ENCODE measurements at places on chromosomes 7 and 10. TPM values are rescaled to one million over a fixed set of nuclear protein-coding genes. Genes with fewer than 3 reads are reported as not detected.

RBP3 gene
- not detected for total RNA-seq

MYL10 gene
- 3.2 TPM for total RNA-seq

DNA sequence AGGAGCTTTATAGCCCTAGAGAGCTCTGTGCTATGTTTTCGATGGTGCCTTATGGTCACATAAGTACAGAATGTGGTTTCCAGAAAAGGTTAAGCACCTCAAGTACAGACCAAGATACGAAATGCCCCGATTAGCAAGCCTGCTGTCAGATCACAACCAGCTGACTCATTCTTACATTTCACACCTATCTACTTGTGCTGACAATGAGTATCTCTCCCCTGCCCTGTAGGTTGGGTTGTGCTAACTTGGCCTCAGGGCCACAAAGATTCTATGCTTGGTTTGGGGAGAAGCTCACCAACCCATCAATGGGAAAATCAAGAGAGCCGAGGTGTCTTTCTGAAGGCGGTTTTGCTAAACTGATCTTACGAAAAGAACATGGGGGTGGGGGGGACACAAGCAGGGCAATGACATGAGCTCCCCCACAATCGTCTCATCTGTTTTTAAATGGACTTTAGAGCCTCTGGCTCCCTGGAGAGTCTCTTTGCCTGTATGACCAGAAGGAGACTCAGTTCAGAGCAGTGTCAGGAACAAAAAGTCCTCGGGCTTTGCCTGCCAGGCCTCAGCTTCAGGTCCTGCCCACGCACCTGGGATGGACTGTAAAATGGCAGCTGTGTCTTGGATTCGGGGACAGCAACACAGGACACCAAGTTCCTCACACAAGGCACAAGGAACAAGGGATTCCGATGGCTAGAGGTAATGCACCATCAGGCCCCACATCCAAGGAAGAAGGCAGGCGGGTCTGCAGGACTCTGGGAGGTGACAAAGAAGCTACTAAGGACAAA is 55.1 kb downstream of the FAM53B start:
- no peak for DNase-seq

- no peak for DNase-seq
These were observed 23.5 kb upstream of the BPGM start for GRCh38 chr7:134623193-134623592.

DNA sequence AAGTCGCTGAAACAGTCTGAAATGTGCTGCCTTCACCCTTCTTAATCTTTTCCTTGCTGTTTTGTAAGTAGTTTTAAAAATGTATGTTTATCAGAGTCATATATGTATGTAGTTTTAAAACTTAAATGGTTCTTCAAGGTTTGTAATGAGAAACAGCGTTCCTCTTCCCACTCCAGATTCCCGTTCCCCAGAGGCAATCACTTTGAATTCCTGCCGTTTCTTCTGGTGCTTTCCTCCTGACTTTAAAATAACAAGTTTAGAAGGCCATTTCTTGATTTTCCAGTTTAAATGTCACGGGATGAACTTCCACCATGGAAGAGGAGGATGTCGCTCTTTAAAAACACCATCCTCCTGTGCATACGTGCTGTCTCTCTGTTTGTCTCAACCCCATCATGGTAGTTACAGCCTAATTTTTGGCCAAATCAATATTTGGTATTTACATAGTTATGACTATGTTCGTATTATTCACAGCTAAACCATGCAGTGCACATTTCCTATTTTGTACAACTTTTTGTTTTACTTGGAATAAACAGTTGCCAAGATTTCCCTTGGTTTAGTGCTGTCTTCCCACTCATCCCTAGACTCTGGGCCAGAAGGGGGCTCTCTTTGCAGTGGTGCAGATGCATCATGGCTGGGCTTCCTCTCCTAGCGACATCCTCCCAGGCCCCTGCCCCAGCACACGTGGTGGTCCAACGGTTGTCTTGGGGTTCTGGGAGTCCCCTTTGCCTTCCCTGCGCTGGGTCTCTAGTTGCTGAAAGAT is 151.4 kb downstream of the PTPN20 start:
- peak; percentile 17 for DNase-seq

DNA sequence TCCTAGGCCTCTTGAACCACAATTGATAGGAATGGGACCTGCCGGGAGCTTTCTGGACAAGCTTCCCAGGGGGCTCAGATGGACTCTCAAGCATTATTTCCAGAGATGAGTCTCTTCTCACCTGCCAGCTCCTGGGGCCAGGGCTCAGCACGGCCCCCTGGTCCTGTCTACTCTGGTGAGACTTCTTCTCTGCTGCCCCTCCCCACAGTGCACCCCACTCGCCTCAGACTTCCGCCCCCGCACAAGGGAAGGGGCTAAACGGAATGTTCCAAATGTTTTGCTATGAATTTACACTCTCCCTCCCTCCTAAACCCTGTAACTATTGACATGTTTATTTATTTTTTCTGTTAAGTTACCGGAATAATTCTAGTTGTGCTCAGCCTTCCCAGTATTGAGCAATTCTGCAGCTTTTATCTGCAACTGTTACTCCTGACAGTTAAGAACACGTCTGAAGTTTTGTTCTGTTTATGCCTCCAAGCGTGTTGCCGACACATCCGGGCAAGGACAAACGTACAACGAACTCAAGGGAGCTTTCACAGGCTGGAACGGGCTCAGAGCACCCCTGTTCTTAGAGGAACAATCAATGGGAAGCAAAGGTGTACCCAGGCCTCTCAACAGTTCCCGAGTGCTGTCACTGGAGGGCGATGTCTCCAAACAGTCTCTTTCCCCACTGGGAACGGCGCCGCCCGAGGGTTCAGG is 55.2 kb downstream of the FHIP2A start:
- no peak for DNase-seq

DNA sequence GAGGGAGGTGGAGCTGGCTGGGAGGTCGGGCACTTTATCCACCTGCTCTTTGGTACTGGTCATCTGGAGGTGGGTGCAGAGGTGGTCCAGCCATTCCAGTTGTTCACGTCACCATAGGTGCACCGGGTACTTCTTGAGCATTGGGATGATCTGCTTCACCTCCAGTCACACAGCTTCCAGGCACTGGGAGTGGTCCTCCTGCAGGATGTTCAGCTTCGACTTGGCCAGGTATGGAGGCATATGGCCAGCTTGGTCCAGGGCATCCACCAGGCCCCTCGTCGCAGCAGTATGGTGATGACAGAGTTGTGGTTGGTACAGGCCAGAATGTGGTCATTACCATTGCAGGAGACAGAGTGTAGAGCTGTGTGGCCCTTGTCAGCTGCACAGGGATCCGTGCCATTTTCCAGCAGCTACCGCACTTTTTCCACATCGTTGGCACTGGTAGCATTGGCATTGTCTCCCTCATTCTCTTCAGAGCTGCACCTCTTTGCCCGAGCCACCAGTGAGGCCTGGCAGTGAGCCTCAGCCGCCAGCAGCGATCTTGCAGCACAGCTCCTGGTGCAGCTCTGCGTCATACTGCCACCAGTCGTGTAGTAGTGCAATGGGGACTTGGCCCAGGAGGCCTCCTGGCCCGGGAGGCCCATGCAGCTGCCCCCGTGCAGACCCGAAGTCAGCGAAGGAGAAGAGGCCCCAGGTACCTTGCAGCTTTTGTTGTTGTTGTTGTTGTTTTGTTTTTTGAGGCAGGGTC is 150.9 kb downstream of the ZNF22 start:
- no peak for DNase-seq

DNA sequence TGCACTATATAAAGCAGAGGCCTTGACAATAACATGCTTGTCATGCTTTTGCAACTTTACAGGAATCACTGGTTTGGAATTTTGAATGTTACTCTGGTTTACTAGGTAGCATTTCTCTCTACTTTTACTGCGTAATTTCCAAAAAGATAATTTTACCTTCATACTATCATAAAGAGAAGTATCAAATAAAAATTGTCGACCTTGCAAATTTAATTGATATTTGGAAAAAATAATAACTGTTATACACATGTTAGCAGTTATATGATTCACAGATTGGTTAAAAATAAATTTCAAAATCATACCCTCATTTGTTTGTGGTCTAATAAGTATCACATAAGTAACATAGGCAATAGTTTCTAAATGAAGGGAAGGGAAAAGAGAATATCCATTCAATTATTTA is 228.5 kb upstream of the CACNA2D1 start:
- no peak for DNase-seq

DNA sequence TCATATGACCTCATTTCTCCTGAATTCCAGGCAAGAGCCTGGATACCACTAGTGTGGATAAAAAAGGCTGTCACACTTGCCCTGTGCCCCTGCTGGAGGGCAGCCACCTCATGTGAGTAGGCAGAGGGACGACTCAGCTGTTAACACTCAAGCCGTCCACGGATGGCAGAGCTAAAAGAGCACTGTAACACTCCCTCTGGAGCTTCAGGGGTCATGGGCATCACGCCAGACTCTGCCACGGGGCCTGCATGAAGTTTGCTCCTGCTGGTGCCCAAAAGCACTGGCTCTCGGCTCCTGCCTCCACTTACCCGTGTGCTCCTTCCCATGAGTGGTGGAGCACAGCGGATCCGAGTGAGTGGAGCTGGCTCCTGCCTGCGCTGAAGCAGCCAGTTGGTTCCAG is 919.8 kb upstream of the C7orf33 start:
- DNase-seq, result no peak

All from skin of body (tissue), 3 donors.